ENCODE measurements at places on chromosomes 11 and 22.
A peak's percentile ranks its signal among the peaks of the same experiment; 100 is the strongest.

GRCh38 chr11:12691473-12691872, 17.3 kb downstream of the TEAD1 start:
- DNase-seq = no peak

GRCh38 chr11:88555829-88556202, 218.3 kb upstream of the CTSC start:
- no peak for DNase-seq

DNA sequence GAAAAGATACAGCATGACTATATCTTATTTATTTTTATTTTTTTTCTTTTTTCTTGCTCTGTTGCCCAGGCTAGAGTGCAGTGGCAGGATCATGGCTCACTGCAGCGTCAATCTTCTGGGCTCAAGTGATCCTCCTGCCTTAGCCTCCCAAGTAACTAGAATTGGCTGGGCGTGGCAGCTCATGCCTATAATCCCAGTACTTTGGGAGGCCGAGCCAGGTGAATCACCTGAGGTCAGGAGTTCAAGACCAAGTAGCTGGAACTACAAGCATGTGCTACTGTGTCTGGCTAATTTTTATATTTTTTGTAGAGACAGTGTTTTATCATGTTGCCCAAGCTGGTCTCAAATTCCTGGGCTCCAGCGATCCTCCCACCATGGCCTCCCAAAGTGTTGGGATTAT, 28.3 kb upstream of the CCDC134 start:
- no peak for DNase-seq

- no peak for DNase-seq
These were observed 4.3 kb upstream of the ATP5MGL start for GRCh38 chr22:42644422-42645340.

DNA sequence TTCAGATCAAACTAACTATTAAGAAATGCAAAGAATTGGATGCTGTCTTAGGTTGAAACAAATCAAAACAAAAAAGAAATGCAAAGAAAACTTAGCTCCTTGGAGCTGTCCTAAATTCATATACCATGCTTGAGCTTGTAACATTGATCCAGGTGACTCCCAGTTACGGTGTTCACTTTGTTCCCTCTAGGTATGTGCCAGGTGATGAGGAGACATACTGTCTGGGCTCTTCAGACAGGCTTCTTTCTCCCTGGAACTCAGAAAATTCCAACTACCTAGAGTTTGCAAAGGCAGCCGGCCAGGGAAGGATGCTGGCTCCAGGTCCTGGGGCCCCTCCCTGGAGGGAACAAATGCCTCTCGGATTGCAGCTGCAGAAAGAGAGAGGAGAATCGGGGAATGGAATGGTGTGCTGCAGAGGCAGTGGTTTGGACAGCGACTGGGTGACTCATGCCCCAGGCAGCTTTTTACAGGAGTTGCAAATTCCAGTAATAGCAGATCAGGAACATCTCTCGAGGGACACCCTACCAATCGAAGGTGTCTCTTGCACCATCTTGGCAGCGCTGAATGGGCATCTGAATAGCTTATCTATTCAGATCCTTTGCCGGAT, 12.3 kb upstream of the ASPHD2 start:
- DNase-seq = no peak

DNA sequence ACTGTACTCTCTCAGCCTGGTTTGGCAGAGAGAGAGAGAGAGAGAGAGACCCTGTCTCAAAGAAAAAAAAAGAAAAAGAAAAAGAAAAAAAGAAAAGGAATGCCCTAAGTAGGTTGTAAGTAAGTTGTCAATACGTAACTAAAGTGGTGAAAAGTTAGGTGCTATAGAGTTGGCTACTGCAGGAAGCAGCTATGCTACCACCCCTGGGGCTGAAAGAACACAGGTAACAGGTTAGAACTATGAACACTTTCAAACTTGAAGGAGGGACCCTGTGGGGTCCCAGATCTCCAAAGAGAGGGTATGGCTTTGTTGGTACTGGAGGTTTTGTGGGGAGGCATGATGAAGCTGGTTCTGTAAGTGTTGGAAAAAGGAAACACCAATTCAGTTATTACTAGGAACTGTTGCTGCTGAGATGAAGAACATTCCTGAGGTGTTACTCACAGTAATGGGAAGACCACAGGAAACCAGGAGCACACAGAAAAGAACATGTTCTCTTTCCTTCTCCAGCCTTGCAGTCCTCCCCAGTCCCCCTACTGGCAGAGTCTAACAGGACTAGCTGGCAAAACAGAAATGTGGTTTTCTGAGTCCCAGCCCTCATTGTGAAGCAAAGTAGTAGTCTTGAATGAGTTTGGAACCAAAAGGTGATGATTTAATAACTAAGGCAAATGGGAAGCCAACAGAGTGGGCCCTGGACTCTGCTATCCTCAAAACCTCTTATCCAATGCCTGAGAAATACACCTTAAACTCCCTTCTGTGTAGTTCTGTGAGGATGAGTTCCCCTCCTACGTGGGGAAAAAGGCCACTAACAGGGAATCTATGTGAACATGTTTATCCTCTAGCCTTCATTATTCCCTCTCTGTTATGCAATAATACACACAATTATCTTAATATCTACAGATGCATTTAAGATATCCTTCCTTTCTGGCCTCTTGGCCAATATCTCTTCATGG, 427.0 kb upstream of the DDI1 start:
- no peak for DNase-seq

DNA sequence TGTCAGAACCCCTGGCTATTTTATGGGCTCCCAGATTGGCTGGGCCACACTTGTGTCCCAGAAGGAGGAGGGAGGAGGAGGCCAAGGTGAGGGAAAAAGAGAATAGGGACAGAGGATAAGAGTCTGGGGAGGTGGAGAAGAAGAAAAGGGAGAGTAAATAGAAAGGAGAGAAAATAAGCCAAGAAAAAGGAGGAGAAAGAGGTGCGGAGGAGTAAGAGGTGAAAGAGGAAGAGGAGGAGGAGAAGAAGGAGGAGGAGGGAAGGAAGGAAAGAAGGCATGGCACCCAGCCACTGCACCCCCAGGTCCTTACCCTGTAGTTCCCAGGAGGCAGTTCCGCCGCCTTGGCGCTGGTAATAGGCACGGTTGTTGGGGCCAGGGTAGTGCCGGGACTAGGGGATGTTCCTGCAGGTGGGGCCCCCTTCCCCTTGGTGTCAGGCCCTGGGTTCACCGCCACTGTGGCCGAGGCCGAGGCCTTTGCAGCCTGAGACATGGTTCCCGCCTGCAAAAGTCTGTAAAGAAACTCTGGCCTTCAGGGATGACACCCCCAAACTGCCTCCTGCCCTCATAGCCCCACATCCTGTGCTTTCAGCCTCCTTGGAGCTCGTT, 1.9 kb downstream of the CRYBB1 start:
- no peak for DNase-seq

DNA sequence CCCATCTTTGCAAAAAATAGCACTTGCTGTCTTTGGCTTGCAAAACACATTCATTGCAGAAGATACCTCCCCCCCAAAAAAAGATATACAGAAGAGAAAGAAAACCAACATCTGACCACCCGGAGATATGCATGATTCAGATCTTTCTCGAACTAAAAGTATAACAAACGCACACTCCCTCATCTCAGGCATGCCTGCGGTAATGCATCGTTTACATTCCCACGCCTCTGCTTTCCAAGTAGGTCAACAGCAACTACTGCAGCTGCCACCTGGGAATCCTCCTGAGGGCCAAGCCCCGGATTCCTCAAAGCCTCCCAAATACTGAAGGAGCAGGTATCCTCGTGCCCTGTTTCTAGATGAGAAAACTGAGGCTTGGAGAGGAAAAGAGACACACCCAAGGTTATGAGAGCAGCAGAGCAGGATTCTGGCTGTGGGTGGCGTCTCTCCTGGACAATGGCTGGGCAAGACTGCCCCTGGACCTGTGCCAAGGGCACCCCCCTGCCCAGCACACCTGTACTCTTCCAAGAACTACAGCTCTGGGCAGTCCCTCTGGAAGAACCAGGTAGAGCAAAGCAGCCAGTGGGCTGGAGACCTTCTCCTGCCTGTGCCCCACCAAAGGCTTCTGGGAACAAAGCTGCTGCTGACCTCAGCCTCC, 38.1 kb downstream of the NUP50 start:
- DNase-seq = no peak

- DNase-seq = no peak
These were observed 1.3 kb downstream of the ABTB2 start for GRCh38 chr11:34356576-34356912.

DNA sequence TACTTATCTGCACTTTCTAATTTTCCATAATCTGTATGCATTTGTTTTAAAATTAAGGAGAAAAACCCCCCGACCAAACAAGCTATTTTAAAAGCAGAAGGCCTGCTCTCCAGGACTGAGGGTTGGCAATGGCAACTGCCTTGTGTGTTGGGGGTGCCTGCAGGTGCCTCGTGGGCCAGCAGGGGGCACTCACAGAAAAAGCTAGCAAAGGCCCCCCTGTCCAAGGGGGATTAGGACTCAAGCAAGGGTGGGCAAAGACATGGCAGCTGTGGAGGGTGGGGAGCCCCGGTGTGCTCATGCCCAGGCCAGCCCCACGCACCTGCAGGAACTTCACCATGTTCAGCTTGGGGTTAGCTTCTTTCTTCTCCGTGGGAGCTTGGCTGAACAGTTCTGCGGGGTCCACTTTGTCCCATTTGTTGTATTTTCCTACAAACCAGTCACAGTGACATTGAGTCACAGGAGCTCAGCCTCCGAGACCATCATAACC, 10.3 kb downstream of the TOP3B start:
- peak; percentile 41 for DNase-seq

DNA sequence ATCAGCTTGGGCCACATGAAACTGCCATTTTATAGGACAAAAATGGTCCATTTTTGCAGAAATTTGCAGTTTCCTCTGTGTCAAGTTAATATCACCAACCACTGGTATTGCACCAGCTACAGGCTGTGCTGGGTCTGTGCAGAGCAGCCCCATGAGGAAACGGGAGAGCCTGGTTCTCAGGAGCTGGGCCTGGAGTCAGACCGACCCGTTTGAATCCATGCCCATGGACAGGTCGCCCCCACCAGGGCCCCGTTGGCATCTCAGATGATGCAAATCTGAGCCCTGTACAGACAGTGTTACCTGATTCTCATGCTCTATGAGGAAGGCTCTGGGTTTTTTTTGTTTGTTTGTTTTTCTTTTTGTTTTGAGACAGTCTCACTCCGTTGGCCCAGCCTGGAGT, 9.8 kb upstream of the SEC14L6 start:
- DNase-seq = no peak

GRCh38 chr22:23034621-23035556, 35.4 kb upstream of the GNAZ start:
- DNase-seq = no peak

GRCh38 chr11:109911488-109911887, 181.7 kb upstream of the ZC3H12C start:
- DNase-seq = no peak

- DNase-seq = no peak
These were observed 25.7 kb downstream of the MPPED2 start for GRCh38 chr11:30560206-30561106.

GRCh38 chr11:20364341-20364792, 853 bp downstream of the HTATIP2 start:
- no peak for DNase-seq

DNA sequence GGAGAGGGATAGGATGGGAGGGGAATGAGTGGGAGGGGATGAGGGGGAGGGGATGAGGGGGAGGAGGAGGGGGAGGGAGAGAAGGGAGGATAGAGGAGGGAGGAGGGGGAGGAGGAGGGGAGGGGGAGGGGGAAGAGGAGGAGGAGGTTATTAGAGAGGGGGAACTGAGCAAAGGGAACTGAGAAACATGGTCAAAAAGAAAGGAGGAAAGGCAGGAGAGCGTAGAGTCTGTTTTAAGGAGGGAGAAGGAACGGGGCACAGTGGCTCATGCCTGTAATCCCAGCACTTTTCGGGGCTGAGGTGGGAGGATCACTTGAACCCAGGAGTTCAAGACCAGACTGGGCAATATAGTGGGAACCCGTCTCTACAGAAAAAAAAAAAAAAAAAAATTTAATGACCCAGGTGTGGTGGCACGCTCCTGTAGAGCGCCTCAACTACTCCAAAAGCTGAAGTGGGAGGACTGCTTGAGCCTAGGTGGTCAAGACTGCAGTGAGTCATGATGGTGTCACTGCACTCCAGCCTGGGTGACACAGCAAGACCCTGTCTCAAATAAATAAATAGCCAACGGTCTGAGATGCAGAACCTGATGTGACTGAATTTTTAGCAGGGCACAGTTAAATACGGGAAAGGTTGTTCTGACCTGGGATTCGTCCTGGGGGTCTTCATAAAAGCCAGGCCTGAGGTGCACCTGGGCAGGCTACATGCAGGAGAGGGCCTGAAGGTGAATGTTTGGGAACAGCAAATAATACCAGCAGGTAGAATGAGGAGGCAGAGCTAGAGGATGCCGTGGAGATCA, 4.0 kb downstream of the B3GNT6 start:
- DNase-seq = no peak

GRCh38 chr22:23518376-23519187, 61.5 kb downstream of the IGLL1 start:
- no peak for DNase-seq

- DNase-seq = no peak
These were observed 14.8 kb downstream of the LMO2 start for GRCh38 chr11:33877038-33877437.

DNA sequence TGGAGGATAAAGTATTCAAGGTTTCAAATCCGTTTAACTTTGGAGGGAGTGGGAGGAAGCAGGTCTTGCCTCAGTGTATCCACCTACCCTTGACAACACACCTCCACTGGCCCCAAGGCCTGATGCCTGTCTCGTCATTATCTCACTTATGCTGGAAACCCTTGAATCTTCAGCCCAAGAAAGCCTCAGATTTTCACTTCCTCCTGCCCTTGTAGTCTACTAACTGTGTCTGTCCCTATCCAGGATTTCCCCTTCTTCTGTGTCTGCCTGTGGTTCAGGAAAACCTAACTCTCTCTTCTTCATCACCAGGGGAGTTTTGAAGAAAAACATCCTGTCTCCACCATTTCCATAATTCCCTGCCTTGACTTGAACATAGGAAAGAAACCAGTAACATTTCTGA, 56.1 kb downstream of the SYT9 start:
- no peak for DNase-seq

DNA sequence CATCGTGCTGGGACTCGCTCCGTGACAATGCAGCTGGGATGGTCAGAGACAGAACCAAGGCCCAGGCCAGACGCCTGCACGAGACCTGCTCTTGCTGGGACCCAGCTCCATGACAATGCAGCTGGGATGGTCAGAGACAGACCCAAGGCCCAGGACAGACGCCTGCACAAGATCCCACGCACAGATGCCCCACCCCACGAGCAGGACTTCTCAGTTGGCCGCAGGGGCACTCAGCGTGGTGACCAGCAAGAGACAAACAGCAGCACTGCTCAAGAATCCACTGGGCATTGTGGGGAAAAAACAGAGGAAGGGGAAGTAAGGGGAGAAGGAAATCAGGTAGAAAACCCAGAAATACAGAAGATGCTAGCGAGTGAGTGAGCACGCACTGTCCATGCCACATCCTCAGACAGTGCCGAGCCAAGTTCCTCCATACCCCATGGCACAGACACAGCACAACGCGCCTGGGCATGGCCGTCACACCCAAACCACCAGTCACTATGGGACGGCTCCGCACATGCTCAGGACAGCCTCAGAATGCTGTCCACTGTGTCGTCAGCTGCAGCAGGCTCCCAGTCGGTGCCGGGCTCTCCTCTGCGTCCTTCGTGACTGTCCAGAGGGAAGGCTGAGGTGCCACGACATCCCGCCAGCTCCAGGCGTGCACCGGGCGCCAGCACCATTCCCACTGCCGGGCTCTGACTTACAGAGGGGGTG, 44.5 kb downstream of the BRD1 start:
- DNase-seq = no peak
